ENCODE measurements at places on chromosomes 1 and 21.

- no peak for DNase-seq
These were observed 46.1 kb upstream of the MTF2 start for GRCh38 chr1:93033029-93033428.

GRCh38 chr1:105997516-105997915 lies 1059.0 kb upstream of the PRMT6 start:
- no peak for DNase-seq

DNA sequence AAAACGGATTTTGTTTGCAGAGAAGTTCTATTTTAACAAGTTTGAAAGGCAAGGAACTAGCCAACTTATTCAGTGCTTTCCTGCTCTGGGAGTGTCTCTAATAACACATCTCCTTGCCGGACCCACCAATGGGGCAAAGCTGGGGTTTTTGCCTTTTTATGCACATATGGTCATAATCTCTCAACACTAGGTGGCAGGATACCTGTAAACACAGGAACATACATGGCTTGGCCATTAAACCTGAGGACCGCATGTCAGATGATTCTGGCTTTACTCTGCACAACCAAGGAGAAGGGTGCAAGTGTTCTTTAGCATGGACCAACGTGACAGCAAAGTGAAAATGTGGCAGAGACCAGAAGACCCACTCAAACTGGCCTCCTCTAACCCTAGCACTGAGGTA lies 4.9 kb downstream of the TMEM9 start:
- DNase-seq: peak; percentile 71

DNA sequence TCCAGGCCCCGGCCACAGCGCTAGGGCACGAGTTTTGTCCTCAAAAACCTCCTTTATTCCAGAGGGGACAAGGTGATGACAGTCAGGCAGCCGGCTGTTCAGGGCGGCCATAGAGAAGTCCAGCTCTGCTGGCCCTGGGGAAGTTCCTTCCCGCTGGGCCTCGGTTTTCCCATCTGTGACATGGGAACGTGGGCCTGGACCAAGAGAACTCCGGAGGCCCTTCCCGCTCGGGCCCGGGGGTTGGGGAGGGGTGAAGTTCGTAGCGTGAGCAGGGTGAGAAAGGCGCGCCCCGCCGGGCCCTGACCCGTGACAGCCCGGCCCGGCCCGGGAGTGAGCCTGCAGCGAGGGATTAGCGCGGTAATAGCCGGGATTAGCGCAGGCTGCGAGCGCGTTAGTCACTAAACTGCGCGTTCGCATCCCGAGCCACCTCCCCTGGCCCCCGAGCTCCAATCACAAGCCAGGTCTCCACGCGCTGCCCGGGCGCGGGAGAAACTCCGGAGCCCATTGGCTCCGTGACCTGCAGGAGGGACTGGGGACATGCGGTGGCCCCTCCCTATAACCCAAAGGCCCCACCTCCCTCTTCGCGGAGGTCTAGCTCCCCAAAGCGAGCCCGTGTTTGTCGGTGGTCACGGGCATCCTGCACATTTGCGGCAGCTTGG lies 29.8 kb upstream of the PADI2 start:
- DNase-seq: no peak

- no peak for DNase-seq
These were observed 9.3 kb downstream of the PLA2G2A start for GRCh38 chr1:19969898-19970660.

- no peak for DNase-seq
These were observed 147.0 kb downstream of the ST6GALNAC5 start for GRCh38 chr1:77014073-77014788.

GRCh38 chr1:82337635-82338034 lies 536.9 kb downstream of the ADGRL2 start:
- no peak for DNase-seq

DNA sequence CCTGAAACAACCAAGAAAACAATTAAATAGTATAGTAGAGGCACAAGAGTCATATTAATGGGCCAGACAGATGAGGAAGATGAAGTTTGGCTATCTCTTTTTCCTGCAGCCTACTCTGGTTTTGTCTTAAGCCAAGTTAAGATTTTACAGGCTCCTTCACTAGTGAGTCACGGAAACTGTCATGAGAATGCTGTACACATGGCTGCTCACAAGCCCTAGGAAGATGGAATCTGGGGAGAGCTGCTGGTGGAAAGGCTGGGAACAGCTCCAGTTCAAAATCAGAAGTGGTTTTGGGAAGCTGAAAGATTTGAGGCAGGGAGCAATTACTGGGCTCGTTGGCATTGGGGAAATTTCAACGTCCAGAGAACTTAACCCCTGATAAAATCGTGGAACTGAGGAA lies 46.4 kb upstream of the S1PR1 start:
- DNase-seq: no peak

- no peak for DNase-seq
These were observed 39.5 kb downstream of the CRB1 start for GRCh38 chr1:197307551-197307950.

DNA sequence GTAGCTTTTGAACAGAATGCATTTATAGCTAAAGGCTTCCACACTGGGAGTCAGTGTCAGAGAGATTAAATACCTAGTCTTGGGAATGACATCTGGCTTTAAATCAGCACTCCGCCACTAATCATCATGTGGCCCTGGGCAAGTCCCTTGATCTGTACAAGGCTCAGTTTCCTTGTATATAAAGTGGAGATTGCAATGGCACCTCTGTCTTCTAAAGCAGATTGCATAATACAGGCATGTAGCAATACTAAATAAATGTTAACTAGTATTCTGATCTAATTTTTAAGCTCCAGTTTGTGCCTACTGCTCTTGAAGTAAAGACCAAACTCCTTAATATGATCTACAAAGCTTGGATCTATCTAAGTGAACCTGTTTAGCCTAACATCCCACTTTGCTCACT lies 249.4 kb downstream of the PLPP3 start:
- no peak for DNase-seq

DNA sequence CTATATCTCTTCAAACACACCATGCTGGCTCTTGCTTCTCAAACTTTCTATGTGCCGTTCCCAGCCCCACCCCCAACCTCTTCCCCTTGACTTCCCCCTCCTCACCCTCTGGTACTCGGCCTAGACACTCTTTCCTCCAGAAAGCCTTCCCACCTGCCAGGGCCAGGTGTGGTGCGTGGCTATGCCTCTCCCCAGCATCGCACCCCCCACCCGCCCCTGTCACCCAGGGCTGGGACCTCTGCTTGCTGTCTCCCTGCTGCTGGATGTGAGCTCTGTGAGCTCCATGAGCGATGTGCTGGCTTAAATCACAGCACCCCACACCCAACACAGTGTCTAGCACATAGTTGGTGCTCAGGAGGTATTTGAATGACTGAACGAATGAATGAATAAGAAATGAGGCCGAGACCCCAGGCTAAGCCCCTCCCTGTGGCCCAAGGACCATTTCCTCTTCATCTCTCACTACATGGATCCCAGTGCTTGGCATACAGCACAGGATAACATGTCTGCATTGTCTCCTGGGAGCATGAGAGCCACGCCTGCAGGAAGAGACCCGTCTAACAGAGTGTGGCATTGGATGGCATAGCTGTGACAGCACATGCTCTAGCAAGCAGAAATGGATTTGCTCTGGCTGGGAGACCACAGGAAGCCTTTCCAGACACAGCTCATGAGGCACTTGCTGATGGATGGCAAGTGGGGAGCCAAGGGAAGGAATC lies 19.7 kb downstream of the TNNT2 start:
- no peak for DNase-seq

DNA sequence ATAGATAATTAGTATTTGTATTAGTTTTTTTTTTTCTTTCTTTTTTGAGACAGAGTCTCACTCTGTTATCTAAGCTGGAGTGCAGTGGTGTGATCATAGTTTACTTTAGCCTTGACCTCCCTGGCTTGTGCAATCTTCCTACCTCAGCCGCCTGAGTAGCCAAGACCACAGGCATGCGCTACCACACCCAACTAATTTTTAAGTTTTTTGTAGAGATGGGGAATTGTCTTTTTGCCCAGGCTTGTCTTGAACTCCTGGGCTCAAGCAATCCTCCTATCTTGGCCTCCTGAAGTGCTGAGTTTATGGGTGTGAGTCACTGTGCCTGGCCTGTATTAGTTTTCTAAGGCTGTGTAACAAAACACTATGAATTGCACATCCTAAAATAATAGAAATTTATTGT lies 58.3 kb downstream of the MSH4 start:
- DNase-seq: no peak

- DNase-seq: no peak
These were observed 5.9 kb upstream of the CAMK2N1 start for GRCh38 chr1:20491866-20492265.

- DNase-seq: no peak
These were observed 44.5 kb upstream of the PRRX1 start for GRCh38 chr1:170619241-170620028.

DNA sequence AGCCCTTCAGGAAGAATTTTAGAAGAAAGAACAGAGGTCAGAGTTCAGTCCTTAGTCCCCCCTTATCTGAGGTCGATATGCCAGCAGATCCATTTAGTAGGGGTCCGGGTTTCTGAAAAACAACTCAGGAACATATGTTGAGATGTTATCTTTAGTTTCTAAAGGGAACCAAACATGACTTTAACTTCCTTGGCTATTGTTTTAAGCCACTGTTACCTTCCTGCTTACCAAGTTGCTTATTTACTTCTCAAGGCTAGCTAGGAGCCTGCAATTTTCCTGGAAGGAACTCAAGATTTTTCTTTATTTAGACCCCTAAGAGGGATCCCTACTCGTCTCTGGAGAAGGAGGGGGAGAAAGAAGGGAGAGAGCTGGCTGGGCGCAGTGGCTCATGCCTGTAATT lies 54.3 kb downstream of the KCNC4 start:
- no peak for DNase-seq

DNA sequence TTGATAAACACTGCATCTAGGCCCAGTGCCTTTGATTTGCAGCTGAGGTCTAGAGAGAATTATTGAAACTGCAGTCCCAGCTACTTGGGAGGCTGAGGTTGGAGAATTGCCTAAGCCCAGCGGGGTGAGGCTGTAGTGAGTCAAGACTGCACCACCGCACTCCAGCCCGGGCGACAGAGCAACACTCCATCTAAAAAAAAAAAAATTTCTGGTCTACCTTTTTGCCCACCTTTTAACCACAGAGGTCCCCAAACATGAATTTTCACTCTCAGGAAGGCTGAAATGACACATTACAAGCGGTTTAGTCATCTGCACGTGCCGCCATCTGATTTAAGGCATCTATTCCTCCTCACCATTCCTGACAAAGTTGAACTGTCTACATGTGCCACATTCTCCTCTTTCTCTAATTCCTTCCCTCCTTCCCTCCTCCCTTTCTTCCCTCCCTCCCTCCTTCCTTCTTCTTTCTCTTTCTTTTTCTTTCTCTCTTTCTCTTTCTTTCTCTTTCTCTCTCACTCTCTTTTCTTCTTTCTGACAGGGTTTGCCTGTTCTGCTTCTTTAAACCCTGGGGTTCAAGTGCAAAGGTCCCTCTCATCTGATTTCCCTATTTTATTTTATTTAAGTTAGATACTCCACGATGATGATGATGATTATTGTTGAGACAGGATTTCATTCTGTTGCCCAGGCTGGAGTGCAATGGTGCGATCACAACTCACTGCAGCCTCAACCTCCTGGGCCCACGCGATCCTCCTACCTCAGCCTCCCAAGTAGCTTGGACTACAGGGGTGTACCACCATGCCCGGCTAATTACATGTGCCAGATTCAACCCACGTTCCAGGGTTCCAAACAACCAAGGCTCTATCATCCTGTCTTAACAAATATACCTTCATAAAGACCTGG lies 3.0 kb upstream of the SOD1 start:
- DNase-seq: no peak

DNA sequence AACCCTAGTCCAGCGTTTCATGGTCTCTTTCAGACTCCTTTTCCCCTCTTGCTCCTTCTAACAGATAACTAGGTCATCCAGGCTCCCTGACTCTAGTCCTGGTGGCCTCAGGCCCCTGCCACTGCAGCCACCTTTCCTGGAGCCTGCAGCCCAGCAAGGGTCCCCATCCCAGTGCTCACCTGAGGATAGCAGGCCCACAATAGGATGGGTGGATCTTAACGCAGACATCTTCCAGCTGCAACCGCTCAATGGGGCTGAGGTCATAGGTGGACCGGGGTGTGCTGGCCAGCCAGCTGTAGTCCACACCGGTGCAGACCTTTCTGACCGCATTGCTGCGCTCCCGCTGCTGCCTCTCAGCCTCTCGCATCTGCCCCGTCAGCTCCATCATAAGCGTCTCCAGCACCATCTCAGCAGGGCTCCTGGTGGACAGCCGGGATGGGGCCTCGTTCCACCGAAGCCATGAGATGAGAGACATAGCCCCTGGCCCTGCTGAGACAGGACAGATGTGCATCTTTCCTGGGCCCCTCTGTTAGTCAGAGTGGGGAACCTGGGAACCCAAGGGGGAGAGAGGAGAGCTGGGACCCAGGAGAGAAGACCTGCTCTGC lies 10.9 kb downstream of the RD3 start:
- DNase-seq: no peak

GRCh38 chr1:41738475-41738874 lies 180.2 kb downstream of the HIVEP3 start:
- no peak for DNase-seq

GRCh38 chr1:47532921-47533792 lies 95.3 kb downstream of the FOXD2 start:
- DNase-seq: no peak

DNA sequence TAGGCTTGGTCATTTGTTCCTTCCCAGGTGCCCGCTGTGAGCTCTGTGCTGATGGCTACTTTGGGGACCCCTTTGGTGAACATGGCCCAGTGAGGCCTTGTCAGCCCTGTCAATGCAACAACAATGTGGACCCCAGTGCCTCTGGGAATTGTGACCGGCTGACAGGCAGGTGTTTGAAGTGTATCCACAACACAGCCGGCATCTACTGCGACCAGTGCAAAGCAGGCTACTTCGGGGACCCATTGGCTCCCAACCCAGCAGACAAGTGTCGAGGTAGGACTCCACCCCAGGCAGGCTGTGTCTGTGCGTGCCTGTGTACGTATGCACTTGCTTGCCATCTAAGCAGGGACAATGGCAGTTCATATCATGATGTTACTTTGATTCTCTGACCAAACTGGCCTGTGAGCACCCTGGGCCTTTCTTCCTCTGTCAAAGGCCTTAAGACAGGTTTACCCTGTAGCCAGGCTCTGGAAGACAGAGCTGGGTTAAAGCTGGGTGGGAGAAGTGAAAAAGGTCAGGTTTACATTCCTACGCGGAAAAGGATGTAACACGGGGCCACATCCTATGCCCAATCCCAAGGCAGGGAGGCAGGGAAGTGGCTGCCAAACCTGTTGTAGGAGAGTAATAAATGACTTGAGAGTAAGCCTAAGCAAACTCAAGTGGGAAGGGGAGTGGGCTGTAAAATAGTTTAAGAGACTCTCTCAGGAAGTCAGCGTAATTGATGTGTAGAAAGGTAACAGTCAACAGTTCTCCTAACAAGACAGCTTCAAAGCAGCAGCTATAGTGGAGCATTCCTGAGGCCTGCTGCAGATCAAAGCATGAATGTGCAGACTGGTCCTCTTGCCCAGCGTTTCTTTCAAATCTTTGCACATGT lies 42.5 kb downstream of the LAMC2 start:
- no peak for DNase-seq

- no peak for DNase-seq
These were observed 228.0 kb downstream of the TOMM20 start for GRCh38 chr1:234900595-234900994.
